ENCODE measurements at places on chromosomes 3 and 15. TPM values are rescaled to one million over a fixed set of nuclear protein-coding genes. Genes with fewer than 3 reads are reported as not detected.

Gene MCTP2
- total RNA-seq, result 18.3 TPM

DNA sequence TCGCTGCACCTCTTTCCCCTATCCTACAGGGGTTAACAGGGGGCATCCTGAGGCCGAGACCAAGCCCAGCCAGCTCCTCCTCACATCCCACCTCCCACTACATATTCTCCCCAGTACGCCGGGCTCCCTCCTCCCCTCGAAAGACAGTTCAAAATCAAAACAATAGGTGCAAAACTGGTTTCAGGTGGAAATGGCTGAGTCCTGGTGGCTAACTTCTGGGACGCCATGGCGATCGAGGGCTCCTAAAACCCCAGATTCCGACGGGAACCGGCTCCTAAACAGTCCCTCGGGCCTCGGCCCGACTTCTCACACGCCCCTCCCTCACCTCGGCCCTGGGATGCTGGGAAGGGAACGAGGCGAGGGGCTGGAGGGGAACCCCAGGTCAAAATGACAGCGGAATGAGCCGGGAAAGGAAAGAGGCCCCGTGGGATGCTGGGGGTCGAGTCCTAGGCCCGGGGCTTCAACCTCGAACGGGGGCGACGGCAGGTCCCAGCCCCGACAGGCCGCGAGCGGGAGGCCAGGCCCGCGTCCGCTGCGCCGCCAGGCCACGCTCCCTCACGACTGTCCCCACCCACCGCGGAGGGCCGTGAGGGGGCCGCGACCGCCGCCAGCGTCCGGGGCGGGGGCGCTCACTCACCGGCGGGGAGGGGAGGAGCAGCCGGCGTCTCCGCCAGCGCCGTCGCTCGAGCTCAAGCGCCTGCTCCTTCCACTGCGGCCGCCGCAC lies 492 bp downstream of the TMCC1 start:
- peak overlapping the region; percentile 81 for H3K27ac ChIP-seq
- no peaks in the 10 kb centered on the region for H3K27me3 ChIP-seq
- H3K36me3 ChIP-seq, result peaks cover 15% of the 10 kb centered on the region

Gene ECE2
- total RNA-seq, result not detected

DNA sequence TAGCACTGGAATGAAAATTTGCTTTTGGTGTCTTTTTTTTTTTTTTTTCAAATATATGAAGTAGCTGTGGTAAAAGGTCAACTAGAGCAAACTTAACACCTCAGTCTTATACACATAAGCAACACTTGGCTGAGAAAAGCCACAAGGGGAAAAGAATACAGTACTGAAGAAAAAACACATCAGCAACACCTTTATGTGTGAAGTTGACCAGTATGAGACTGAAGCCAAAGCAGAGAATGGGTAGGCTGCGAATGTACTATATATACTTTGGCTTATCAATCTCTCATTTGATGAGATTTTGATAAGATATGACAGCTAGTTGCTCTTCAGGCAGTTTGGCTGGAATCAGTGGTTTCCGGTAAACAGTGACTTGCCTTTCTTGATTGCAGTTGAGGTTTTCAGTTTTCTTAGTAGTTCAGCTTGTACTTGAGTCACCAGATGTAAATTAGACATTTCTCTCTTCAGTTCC lies 22.0 kb upstream of the ZCWPW2 start:
- H3K27ac ChIP-seq, result peak overlapping the region; percentile 62
- DNase-seq, result peak; percentile 69
- no peaks in the 10 kb centered on the region for H3K27me3 ChIP-seq
- peaks cover 29% of the 10 kb centered on the region for H3K4me1 ChIP-seq
- H3K4me3 ChIP-seq, result peak overlapping the region; percentile 31

GRCh38 chr3:11596387-11596786 lies 47.3 kb downstream of the VGLL4 start:
- no peak for DNase-seq
- H3K27me3 ChIP-seq, result no peaks in the 10 kb centered on the region
- H3K36me3 ChIP-seq, result peaks cover 58% of the 10 kb centered on the region
- H3K4me3 ChIP-seq, result no peak overlapping the region
- no peak overlapping the region for H3K27ac ChIP-seq

Gene IGSF10
- total RNA-seq, result not detected

All from activated CD8-positive, alpha-beta T cell treated with anti-CD3 and anti-CD28 coated beads for 36 hours (primary cell).